BE2C (cell line): ENCODE measurements at places on chromosomes 1 and 21.

DNA sequence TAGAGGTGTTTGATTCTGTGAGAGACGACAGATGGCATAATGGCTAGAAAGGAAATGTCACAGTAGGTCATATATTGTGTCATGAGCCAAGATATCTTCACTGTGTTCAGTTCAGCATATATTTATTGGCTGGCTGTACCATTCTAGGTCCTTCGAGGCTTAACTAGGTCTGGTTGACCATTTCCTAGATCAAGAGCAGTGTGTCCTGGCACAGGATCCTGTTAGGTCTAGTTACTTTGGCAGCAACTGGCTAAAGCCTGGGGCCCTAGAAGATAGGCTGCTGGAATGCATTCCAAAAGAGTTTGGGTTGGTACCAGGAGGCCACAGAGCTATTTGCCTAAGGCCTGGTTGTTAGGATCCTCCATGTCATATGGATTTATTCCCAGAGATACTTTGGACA is 20.9 kb downstream of the ZBTB40 start:
- no peak for DNase-seq

- no peak for DNase-seq
Observed at GRCh38 chr1:228650141-228650540, 85.1 kb upstream of the RHOU start.

- DNase-seq = peak; percentile 52
Observed at GRCh38 chr1:160407839-160408801, 7.8 kb downstream of the VANGL2 start.

- DNase-seq = peak; percentile 73
Observed at GRCh38 chr1:6026095-6026809, 19.4 kb upstream of the KCNAB2 start.

GRCh38 chr1:25037174-25038074 is 107.3 kb upstream of the RUNX3 start:
- DNase-seq = peak; percentile 36

- DNase-seq = no peak
Observed at GRCh38 chr1:31924839-31925238, 13.3 kb downstream of the PTP4A2 start.

DNA sequence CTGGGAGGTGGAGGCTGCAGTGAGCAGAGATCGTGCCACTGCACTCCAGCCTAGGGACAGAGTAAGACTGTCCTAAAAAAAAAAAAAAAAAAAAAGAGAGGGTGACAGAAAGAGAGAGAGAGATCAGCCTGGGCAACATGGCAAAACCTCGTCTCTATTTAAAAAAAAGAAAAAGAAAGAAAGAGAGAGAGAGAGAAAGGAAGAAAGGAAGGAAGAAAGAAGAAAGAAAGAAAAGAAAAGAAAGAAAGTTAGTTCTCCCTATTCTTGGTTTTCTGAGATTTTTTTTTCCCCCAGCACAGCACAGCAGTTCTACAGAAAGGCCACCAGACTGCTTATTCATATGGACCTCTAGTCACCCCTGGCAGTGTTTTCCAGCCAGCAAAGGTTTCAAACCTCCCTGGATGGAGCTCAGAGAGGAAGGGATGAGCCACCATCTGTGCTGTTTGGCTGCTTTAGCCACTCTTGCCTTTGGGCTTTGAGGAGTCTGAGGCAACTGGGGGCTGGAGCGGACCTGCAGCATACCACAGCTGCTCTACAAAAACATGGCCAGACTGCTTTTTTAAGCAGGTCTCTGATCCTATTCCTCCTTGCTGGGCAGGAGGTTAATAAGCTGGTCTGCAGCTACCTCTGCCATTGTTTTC is 10.6 kb downstream of the S100A6 start:
- DNase-seq = no peak

- DNase-seq = no peak
Observed at GRCh38 chr1:66919063-66919462, 5.6 kb downstream of the DNAI4 start.

DNA sequence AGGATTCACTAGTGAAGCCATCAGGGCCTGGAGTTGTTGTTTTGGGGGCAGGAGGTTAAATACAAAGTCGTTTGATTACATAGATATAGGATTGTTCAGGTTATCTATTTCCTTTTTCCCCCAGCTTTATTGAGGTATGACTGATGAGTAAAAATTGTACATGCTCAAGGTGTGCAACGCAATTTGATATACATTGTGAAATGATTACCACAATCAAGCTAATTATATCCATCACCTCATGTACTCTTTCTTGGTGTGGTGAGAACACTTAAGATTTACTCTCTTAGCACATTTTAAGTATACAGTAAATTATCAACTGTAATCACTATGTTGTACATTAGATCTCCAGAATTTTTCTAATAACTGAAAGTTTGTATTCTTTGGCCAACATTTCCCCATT is 6.0 kb downstream of the FGGY start:
- no peak for DNase-seq

DNA sequence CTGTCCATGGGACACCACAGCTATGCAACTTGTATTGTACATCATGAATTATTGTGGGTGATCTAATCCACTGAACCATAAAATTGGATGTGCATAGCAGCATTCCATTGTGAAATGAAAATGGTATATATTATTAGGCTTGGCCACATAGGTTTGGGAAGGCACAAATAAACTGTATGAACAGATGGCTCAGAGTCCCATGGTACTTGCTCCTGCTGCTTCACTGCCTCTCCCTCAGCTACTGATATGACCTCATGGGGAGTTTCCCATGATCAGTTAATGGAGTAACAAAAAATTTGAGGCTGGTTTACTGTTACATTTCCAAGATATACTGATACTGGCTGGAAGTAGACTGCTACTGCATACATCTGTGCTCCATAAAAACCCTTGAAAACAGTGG is 152.7 kb upstream of the NEGR1 start:
- DNase-seq = no peak

GRCh38 chr21:28867401-28867800 is 125.3 kb downstream of the LTN1 start:
- no peak for DNase-seq

DNA sequence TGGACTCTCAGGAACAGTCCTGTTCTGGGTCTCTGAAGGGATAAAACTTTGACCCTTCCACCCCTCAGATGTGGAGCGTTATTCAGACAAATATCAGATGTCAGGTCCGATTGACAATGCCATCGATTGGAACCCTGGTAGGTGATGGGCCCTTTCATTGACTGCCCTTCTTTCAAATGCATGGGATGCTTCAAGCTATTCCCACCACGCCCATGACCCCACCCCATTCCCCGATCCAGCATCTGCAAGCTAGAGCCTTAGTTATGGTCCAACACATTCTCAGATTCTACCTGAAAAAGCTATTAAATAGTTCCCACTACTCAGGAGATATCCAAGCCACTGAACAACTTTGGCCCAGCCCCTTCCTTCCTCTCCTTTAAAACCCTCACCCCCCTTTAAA is 12.5 kb downstream of the POLR3GL start:
- no peak for DNase-seq

DNA sequence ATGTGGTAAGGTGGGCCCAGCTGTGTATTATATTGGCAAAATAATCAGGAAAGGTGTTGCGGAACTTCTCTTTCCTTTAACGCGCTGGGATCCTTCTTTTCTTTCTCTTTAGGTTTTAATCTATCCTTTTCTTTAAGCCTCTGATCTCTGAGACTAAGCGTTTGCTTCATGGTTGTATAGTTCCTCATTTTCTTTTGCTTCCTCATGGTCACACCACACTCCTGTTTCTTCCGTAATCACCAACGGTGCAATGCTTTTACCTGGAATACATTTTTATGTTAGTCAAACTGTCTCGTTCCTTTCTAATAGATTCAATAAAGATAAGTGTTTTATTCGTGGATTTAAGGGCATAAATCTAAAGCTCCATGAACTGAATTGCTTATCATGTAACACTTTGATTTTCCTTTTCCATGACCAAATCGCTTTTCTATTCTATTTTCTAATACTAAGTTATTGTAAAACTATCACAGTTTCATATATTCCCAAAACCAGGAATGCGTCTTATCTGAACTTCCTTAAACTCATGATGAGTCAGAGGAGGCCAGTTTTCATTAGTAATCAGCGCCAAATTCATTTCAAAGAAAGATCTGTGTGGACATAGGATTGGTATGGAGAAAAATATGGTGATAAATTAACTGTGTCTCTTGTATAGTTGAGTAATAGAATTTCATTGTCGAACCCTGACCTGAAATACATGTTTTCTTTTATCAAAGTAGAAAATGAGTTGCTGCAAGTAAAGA is 12.2 kb downstream of the SDCCAG8 start:
- no peak for DNase-seq

GRCh38 chr1:225878282-225878681 is 3.9 kb downstream of the TMEM63A start:
- no peak for DNase-seq

DNA sequence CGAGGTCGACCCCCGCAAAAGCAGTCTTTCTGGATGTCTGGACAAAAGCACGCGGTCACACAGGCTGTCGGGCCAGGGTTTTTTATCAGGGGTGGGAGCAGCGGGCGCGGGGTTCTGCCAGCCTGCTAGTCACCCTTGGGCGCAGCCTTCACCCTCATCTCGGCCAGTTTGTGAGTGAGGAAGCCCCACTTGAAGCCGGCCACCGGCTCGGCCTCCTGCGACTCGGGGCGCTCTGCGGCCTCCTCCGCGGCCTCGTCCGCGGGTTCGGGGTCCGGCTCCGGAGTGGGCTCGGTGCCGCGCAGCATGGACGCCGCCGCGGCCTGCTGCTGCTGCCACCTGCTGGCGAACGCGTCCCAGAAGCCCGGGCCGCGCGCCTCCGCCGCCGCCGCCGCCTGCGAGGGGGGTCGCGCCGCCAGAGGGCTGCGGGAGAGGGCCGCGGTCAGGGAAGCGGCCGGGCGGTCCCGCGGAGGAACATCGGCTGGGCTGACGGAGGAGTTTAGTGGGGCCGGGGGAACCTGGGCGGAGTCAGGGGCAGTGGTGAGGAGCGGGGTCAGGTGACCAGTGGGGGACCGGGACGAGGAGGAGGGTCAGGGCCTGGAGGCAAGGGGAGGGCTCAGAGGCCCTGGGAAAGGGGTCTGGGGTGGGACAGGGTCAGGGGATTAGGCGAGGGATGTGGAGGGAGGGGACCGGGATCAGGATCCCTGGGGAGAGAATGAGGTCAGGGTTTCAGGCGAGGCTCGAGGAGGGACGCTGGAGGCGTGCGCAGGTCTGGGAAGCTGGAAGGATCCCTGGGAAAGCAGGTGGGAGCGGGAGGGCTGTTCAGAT is 4.5 kb downstream of the C1orf232 start:
- DNase-seq = peak; percentile 46

DNA sequence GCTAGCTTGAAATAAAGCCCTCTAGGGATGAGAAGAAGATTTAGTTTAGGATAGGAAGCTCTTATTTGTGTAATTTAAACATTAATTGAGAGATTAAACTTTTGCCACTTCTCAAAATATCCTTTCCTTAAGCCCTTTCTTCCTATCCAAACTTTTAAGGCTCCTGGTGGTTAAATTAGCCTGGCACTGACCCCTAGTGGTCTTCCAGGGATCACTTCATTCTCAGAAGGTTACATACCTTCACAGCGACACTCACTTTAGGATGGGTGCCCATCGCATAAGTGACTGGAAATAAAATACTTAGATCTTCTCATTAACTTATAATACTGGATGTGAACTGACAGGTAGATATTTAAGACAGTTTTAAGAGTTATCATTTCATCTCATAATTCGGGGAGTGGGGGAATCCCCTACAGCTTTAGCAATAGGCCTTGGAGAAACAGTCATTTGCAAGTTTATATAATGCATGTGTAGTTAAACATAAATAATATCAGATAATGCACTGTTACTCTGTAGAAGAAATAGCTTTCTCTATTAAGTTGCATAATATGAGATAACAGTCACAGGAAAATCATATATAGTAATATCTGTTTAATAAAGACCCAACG is 7.4 kb downstream of the LHX9 start:
- peak; percentile 53 for DNase-seq

GRCh38 chr1:171909711-171910110 is 68.4 kb downstream of the DNM3 start:
- DNase-seq = no peak

GRCh38 chr1:16925635-16926490 is 4.1 kb downstream of the CROCC start:
- DNase-seq = no peak

DNA sequence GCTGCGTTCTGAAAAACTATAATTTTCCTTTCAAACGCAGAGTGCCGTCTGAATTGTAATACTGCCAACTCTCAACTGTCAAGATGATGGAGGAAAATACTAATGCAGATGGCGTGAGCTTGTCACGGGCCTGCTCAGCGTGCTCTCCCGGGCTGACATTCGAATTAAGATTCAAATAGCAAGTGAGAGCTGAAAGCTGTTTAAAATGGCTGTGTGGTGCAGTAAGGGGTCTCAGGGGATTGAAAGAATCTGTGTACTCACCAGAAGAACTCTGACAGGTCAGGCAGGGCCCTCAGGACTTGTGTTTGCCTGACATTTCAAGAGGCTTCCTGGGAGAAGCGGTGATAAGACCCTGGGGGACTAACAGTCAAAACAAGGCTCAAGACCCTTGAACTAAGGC is 33.1 kb downstream of the ZMYND12 start:
- no peak for DNase-seq

DNA sequence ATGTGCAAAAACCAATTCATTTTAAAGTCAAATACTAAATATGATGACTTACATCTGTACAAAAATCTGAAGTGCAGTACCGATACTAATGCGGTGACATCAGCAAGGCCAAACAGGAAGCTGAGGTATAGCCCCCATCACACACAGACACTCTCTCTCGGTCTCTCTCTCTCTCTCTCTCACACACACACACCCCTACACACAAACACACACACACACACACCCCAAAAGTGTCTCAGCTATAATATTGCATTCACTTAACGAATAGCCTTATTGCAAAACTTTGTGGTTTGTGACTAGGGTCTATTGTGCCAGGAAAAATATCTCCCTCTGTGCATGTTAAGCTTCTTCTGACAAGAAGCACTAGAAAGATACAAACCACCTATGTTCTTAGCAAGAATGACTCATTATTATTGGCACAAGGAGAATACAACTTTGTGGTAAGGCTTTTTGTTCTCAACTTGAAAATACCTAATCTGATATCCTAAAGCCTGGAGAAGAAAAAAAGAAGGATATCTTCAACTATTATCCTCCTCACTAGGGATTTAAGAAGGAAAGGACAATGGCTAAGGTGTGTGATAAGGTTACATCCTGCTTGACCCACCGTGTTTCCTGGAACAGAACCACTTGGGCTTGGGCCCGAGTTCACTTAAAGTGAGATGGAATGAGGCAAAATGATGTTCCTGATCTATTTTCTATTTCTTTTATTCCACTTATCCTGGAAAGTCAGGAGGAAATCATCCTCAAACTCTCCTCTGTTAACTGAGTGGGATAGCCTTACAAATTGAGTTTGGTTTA is 107.1 kb downstream of the NIBAN1 start:
- DNase-seq = no peak

GRCh38 chr1:22075718-22076117 is 23.2 kb downstream of the CDC42 start:
- no peak for DNase-seq

DNA sequence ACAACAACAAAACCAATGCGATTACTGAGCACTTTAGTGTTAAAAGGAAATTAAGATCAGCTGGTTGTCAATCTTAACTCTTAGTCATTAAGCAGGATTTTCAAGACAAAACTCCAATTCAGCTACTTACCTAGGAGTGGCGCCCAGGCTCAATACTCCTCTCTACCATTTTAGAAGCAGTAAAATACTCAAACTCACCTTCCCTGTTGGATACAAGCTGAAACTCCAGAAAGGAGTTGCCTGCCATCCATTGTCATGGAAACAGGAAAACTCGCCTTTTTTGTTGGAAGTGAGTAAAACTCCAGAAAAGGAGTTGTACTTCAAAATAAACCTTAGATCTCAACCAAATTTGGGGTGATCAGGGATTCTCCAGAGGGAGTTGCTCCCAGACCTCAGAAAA is 127.0 kb upstream of the F3 start:
- no peak for DNase-seq

GRCh38 chr1:27380224-27380623 is 2.9 kb downstream of the CD164L2 start:
- DNase-seq = no peak
